ENCODE measurements at places on chromosomes 16 and 17.

DNA sequence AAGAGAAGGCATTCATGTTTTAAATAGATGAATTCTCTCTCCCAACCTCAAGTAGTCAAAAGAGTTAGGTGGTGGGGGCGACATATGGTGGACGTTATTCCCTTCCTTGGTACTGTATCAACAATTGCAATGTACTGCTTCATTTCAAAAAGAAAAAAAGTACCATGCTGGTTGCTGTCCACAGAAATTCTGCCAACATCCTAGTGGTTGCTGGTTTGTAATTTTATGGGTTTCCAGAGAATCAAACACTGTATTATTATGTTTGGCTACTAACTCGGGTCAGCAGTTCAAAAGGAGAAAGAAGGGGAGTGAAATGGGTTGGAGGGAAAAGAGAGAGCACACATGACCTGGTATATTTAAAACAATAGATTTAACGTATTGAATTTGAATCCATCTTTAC, 61.1 kb upstream of the KCNJ16 start:
- DNase-seq = no peak

GRCh38 chr16:75319513-75320411, 68.3 kb upstream of the BCAR1 start:
- no peak for DNase-seq

- no peak for DNase-seq
These were observed 2.2 kb upstream of the ATF7IP2 start for GRCh38 chr16:10383626-10384025.

DNA sequence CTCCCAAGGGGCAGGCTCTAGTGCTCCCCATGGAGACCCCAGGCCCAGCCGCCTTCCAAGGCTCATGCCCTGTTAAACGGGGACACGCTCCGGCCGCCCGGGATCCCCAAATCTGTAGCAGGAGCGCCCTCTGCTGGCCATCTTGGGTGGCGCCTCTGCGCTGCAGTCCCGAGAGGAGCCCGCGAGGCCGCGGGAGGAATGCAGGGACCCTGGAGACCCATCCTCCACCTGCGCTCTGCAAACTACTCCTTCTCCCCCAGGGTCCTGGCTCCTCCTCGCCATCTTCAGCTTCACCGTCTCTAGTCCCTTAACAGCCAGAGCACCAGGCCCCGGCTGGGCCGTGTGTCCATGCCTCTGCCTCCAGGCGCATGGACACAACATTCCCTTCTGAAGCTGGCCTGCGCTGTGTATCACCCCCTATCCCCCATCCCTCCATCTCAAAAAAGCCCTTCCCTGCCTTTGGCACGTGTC, 23.6 kb upstream of the KRT17 start:
- peak; percentile 75 for DNase-seq

- no peak for DNase-seq
These were observed 646 bp downstream of the CBX2 start for GRCh38 chr17:79778504-79779083.

- DNase-seq = no peak
These were observed 46.7 kb downstream of the ACTG1 start for GRCh38 chr17:81465910-81466309.

All from stimulated activated CD4-positive, alpha-beta T cell treated with anti-CD3 and anti-CD28 coated beads, Interleukin-1b, Interleukin-23, amount 100 ng/mL, for 1 hour (primary cell).